ENCODE measurements at places on chromosomes 3 and 15.

DNA sequence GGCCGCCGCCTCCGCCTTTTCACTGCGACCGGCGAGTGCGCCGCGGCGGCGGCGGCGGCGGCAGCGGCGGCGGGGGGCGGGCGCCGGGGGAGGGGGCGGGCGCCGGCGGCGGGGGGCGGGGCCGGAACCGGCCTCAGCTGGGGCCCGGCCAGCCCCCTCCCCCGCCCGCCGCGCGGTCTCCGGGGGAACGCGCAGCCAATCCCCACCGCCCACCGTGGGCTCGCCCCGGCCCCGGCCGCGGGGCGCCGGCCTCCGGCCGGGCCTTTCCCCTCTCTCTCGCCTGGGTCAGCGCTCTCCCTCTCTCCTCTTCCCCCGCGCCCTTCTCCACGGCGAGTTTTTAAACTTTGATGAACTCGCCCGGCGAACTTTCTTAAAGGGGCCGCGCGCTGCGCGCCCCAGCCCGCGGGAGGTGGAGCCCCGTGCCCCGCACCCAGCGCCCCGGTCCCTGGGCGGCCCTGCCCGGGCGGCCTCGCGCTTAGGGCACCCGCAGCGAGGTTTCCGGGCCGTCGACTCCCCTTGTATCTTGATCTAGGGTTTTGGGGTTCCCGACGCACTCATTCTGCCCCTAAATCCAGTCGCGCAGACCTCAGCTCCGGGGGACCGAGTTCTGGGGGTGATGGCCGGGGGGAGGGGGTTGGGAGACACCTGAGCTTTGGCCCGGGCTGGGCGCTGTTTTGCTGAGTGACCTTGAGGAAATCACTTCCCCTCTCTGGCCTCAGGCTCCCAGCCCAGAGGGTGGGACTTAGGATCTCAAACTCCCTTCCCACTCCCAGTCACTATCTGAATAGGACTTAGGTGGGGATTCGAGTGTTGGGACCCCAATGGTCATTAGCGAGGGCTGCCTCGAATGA lies at the start of gene RBPMS2:
Gene RBPMS2 (minus strand): TSS at position 39 of the 851 bp plus-strand sequence. CDS start 270 bp downstream, outside the sequence.
- no peak for DNase-seq

- DNase-seq: no peak
Observed at GRCh38 chr3:43162230-43163084, 56.6 kb upstream of the POMGNT2 start.

- DNase-seq: no peak
Observed at GRCh38 chr3:61226166-61226686, 25.0 kb downstream of the FHIT start.

DNA sequence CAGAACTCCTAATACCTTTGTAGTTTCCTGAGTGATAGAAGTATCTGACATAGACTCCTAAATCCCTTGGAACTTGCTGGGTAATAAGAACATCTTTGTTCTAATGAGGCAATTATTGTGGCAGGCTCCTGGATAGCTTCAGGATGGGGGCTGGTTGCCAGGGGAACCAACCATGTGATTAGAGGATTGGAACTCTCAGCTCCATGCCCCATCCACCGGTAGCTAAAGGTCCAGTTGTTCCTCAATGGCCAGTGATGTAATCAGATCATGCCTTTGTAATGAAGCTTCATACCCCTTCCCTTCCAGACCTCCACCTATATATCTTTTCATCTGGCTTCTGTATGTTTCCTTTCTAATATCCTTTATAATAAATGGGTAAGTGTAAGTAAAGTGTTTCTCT lies 221.2 kb upstream of the ALCAM start:
- DNase-seq: no peak

DNA sequence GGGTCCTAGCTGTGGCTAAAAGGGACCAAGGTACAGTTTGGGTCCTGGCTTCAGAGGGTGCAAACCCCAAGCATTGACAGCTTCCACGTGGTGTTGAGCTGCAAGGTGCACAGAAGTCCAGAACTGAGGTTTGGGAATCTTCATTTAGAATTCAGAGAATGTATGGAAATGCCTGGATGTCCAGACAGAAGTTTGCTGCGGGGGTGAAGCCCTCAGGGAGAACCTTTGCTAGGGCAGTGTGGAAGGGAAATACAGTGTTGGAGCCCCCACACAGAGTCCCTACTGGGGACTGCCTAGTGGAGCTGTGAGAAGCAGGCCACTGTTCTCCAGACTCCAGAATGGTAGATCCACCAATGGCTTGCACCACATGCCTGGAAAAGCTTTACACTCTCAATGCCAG lies 17.9 kb downstream of the RNF13 start:
- no peak for DNase-seq

- DNase-seq: no peak
Observed at GRCh38 chr3:13272831-13273603, 147.1 kb downstream of the NUP210 start.

GRCh38 chr3:9222956-9223639 lies 26.3 kb downstream of the SRGAP3 start:
- no peak for DNase-seq

- no peak for DNase-seq
Observed at GRCh38 chr3:138867996-138868395, 33.3 kb upstream of the PIK3CB start.

- no peak for DNase-seq
Observed at GRCh38 chr3:67821135-67821534, 166.7 kb upstream of the SUCLG2 start.

DNA sequence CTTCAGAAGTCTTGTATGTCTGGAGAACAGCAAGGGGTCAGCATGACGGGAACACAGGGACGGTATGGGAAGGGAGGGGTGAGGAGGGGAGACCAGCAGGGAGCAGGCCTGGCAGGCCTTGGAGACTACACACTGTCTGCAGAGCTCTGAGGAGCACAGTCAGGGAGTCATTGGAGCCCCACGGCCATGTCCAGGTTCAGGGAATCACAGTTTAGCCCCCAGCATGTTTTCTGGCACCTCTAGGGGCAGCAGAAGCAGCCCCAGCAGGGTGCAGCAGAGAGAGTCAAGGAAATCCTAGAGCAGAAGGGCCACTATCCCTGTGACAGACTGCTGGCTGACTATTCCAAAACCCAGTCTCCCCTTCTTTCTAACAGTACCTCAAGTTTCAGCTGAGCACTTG lies 3.2 kb downstream of the LAMP3 start:
- DNase-seq: no peak

DNA sequence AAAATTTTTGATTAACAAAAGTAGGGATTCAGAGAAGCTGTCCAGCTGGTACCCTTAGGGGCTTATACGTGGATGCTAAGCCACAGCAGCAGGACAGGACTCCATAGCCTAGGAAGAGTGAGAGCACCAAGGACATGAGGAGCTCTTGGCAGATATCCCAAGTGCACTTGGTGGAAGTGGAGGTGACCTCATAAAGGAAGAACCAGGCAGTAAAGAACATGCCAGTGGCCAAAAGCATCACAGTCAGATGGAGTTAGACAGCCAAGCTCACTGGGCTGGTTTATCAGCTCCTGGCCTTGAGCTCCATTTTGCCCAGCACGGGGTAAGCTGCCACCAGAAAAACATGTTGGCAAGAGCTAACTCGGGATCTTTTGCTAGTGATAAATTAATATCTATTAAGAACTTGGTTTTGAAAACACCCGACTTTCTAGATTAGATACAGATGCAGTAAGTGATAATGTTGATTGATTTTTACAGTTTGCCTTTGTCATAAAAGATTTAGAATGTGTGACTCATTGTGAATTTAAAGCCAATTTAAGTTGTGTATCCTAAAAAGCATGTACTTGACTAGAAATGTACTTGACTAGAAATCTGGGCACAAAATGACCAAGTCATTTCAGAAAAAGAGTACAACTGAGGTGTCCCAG lies 108.0 kb downstream of the CMSS1 start:
- DNase-seq: peak; percentile 95

GRCh38 chr3:119160361-119160760 lies 13.0 kb upstream of the UPK1B start:
- no peak for DNase-seq

DNA sequence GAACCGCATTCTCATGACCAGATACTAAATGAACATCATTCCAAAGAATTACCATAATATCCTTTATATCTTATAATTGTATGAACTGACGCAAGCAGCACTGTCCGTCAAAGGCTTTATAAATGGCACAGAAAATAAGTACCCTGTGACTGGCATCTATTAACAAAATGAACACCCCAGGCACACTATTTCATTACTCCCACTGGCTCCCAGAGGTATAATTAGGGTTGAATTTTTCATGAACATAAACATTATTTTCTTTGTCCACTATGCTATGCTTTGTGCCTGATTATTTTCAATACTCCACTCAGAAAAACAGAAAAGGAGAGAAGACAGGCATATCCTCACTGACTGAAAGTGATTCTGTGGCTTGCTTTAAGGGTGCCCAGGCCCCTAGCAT lies 71.1 kb downstream of the LYZL4 start:
- no peak for DNase-seq

GRCh38 chr3:63562323-63562722 lies 90.2 kb upstream of the SNTN start:
- no peak for DNase-seq

DNA sequence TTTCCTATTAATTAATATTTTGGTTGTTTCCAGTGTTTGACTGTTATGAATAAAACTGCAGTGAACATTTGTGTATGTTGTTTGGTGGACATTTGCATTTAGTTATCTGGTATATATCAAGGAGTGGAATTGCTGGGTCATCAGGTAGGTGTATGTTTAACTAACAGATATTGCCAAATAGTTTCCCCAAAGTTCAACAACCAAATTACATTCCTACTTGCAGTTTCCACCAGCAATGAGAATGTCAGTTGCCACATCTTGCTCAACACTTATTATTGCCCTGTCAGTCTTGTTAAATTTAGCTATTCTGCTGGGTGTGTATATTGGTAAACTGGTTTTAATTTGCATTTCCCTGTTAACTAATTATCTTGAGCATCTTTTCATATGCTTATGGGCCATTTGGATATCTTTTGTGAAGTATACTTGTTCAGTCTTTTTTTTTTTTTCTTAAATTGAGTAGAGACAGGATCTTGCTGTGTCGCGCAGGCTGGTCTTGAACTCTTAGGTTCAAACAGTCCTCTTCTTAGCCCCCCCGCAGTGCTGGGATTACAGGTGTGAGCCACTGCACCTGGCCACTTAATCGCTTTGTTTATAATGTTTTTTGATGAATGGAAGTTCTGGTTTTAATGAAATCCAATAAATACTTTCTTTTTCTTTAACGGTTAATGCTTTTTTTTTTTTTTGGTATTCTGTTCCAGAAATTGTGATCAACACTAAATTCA lies 7.9 kb downstream of the FEM1B start:
- no peak for DNase-seq

- DNase-seq: no peak
Observed at GRCh38 chr3:85208650-85209049, 249.9 kb downstream of the CADM2 start.

DNA sequence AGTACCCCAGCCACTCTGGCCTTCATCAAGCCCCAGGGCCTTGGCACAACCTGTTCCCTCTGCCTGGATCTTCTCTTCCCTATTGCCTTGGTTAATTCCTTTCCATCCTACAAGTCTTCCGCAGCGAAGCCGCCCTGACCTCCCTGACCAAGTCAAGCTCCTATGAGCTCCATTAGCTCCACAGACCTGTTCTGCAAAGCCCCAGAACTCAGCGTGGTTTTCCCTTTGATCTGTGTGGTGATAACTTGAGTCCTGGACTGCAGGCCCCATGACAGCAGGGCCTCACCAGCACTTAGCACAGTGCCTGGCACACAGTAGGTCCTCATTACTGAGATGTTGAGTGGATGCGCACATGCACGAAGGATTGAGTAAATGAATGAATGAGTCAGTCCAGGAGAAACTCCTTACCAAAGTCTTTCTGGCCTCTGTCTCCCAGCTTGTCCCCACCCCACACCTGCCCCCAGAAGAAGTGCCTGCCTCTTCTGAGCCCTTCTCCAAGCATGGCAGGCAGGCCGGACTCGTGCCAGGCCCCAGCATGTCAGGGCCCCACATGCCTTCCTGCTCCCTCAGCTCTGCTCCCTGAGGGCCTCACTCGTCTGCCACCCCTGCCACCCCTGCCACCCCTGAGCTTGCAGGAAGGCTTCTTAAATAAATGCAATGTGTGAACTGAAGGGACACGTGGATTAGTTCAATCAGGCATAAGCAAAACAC lies 6.3 kb downstream of the ANPEP start:
- no peak for DNase-seq

DNA sequence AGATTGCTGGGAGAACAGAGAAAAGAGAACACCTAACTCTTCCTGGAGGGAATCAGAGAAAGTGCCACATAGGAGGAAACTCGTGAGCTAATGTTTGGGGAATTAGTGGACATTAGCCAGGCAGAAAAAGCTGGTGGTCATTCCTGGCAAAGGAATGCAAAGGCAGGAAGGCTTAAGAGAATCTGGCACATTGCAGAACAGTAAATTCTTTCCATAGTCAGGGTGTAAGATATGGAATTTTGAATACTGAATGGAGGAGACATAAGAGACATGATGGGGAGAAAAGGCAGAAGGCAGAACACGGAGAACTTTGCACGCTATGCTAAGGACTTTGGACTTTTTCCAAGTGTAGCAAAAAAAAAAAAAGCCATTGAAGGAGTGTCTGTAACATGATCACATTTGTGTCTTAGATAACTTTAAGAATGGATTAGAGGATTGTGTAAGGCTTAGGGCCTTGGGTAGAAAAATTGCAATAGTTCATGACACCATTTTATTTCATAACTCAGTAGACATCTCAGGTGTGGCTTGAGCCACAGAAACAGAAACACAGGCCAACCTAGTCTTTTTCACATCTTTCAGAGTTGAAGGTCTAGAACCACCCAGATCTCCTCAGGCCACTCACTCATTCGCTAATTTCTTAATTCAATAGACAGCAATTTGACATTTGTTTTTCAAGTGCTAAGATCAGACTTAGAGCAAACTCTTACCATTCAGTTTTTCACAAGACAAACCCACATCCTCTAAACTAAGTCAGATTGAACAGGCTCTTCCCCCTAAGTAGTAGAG lies 31.2 kb upstream of the CCDC80 start:
- DNase-seq: no peak

DNA sequence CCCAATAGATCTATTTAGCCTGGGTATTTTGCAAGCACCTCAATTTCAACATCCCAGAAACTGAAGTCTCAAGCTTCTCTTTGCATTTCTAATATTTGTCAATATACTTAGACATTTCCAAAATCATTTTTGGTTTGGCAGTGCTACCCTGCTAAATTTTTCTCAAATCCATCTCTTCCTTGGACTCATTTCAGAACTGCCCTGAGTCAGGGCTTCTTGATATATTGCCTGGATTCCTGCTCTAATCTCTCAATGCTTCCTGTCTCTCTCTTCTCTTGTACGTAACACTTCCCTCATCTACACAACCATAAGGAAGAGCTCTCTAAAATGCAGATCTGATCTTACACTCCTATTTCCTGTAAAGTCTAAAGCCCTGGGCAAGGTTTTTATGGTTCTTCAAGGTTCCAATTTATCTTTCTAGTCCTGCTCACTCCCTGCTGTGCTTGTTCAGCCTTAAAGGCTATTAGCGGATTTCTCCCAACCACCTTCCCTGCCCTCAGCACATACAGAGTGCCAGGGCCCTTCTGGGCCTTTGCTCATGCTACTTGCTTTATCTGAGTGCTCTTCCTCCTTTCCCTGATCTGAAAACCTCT lies 53.0 kb upstream of the MME start:
- DNase-seq: no peak

- DNase-seq: no peak
Observed at GRCh38 chr15:67097930-67098740, 32.7 kb downstream of the SMAD3 start.

All from NCI-H524 treated with DMSO at 0.1 percent for 48 hours (cell line).